ENCODE measurements at places on chromosomes 3 and 15.

DNA sequence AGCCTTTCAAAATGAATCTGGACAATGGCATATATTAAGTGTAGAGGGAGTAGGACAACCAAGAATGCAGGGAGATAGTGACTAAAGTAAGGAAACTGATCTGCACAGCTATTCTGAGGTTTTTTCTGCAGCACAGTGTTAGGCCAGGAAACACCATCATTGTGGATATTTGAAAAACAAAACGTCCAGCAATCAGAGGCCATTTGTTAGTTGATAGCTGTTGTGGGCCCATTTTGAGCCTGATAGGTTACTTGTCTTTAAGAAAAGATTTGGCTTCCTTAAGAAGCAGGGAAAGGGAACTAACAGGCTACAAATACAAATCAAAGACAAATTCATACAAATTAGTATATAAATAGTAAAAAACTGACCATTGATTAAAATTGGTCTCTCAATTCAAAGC, 375.8 kb upstream of the ARL6 start:
- DNase-seq = no peak

DNA sequence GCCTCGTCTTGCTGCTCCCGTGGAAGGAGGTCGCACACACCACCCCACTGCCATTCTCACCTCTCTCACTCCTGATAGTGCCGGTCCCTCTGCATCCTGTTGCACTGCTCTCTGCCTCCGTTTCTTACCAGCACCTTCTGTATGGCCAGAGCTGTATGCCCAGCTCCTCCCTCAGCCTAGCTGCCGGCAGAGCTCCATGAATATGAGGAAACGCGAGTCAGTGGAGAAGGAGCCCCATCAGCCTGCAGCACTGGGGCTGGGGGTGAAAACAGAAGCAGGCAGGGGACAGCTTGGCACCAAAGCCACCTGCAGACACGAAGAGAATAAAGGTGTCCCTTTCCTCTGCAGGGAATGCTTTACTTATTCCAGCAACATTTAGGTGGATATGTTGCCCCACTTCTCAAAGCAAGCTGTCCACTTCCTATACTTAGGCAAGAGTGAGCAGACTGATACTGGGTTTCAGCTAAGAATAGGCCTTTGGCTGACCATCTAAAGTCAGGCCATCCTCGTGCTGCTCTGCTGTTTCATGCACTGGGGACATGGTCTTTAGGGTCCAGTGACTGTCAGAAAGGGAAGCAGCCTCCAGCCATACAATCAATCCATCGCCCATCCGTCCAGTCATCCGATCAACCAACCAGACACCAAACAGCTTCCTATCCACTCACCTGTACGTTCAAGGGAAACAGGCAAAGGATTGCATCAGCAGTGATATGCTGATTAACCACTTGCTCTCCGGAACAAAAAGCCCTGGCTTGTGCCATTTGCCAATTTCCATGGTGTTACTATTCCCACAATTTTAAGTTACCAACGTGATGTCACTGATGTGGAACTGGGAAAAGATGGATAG, 222.7 kb downstream of the XXYLT1 start:
- DNase-seq = no peak

DNA sequence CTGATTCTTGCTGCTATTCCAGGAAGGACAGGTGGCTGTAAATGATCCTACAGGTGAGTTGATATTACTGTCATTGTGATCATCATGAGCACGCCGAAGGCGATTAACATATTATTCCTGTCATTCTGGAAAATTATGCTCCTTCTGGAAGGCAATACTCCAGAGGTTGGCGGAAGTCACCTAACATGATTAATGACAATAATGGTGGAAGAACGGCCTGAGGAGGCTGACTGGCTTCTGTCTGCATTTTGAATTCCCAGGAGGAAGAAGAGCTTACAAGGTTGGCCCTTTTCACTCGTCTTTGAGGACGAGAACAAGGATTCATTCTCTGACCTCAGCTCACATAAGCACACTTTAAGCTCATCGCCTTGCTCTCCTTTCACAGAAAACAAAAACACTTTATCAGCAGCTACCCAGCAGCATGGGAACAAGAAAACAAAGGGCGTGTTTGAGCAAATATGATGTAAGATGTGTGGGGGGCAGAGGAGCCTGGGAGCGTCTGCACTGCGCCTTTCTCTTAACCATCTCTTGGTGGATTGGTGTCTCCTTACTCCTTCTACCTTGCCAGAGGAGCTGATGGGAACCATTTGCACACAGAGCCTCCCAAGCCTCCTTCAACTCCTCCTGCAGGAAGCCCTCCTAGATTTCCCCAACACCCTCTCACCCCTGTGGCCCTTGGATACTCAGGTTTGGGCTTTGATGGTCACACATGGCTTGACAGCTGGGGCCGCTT, 23.0 kb downstream of the ACSBG1 start:
- DNase-seq = no peak

DNA sequence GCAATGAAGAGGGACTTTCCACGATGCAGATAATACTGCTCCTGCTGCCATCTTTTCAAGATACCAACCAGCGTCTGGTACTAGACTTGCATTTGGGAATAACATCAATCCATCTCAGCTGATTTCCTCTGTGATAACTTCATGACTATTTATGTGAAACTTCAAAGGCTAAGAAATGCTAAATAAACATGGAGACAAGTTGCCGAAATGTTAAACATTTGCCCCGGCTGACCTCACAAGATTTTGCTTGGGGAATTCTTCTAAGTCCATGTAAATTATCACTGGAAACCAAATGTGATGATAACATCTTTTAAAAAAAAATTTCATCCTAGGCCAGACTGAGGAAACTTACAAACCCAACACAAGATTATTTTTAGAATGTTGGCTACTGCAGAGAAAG, 185.8 kb upstream of the PRICKLE2 start:
- DNase-seq = no peak

DNA sequence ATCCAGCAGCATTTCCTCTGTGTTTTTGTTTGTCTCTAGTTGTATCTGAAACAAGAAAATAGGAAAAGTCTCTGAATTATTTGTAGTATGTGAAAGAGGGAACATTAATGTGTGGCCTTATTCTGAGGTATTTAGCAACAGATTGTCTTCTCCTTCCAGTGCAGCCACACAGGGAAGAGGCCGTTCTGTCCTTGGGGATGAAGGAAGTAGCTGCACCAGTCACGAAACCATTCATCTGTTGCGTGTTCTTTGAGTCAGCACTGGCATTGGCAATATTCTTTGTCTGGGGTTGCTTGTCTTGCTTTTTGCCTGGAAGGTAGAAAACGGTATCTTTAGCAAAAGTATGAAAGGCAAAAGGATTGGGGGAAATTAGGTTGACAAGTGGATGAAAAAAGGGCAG, 91.6 kb downstream of the CDIN1 start:
- DNase-seq = no peak
